ENCODE measurements at places on chromosomes 1 and 21. TPM values are rescaled to one million over a fixed set of nuclear protein-coding genes. Genes with fewer than 3 reads are reported as not detected.

IL19 gene
- total RNA-seq = not detected

DNAJC11 gene
- 29.5 TPM for total RNA-seq

HES3 gene
- not detected for total RNA-seq

LMO4 gene
- 47.1 TPM for total RNA-seq

AMPD1 gene
- total RNA-seq = not detected

RCAN3 gene
- total RNA-seq = 17.7 TPM

PYHIN1 gene
- not detected for total RNA-seq

MARK1 gene
- total RNA-seq = 1.3 TPM

IGSF9 gene
- total RNA-seq = not detected

NTMT2 gene
- not detected for total RNA-seq

ATF3 gene
- total RNA-seq = 4.2 TPM

SLX9 gene
- total RNA-seq = 7.4 TPM

KRTAP26-1 gene
- total RNA-seq = not detected

RGSL1 gene
- not detected for total RNA-seq

C1orf94 gene
- total RNA-seq = not detected

ZNF695 gene
- total RNA-seq = 0.82 TPM

CXADR gene
- 2.0 TPM for total RNA-seq

CD2 gene
- total RNA-seq = not detected

TRABD2B gene
- total RNA-seq = 0.16 TPM

LAMB3 gene
- total RNA-seq = 5.9 TPM

TIPRL gene
- total RNA-seq = 41.7 TPM

LBR gene
- total RNA-seq = 18.9 TPM

PFKFB2 gene
- total RNA-seq = 9.0 TPM

SEC16B gene
- total RNA-seq = 4.8 TPM

ELAPOR1 gene
- total RNA-seq = 0.45 TPM

TCHHL1 gene
- total RNA-seq = not detected

FAM43B gene
- total RNA-seq = 0.90 TPM

JAM2 gene
- total RNA-seq = 3.0 TPM

LAMC2 gene
- 2.0 TPM for total RNA-seq

PACC1 gene
- total RNA-seq = 5.1 TPM

SLC66A1 gene
- 14.8 TPM for total RNA-seq

PIGK gene
- 20.0 TPM for total RNA-seq

PROK1 gene
- not detected for total RNA-seq

TMEM240 gene
- 3.6 TPM for total RNA-seq

PRMT6 gene
- total RNA-seq = 18.3 TPM

LRRC7 gene
- not detected for total RNA-seq

DENND2C gene
- total RNA-seq = 5.3 TPM

PGLYRP3 gene
- total RNA-seq = not detected

RHBDL2 gene
- not detected for total RNA-seq

LIN9 gene
- 11.4 TPM for total RNA-seq

RHCE gene
- total RNA-seq = 0.27 TPM

AMIGO1 gene
- total RNA-seq = 0.54 TPM

TCHH gene
- 0.09 TPM for total RNA-seq

ASPM gene
- 52.4 TPM for total RNA-seq

LHX8 gene
- total RNA-seq = not detected

CD164L2 gene
- total RNA-seq = not detected

HENMT1 gene
- 4.1 TPM for total RNA-seq

PTCH2 gene
- 0.36 TPM for total RNA-seq

NLRP3 gene
- under 0.01 TPM for total RNA-seq

RNU1-3 gene
- total RNA-seq = under 0.01 TPM
